ENCODE measurements at places on chromosomes 11 and 22. TPM values are rescaled to one million over a fixed set of nuclear protein-coding genes. Genes with fewer than 3 reads are reported as not detected.

MISFA gene
- polyA plus RNA-seq: 0.60 TPM

- no peak for DNase-seq
- H3K27me3 ChIP-seq: no peaks in the 10 kb centered on the region
- H3K4me1 ChIP-seq: no peaks in the 10 kb centered on the region
- H3K4me3 ChIP-seq: no peak overlapping the region
- peaks cover 29% of the 10 kb centered on the region for H3K36me3 ChIP-seq
- H3K27ac ChIP-seq: no peak overlapping the region
Observed at GRCh38 chr11:3359092-3359824, 19.7 kb downstream of the ZNF195 start.

KCNQ1OT1 gene
- 0.22 TPM for polyA plus RNA-seq

C11orf86 gene
- polyA plus RNA-seq: 801 TPM

- no peaks in the 10 kb centered on the region for H3K36me3 ChIP-seq
- peak overlapping the region; percentile 75 for H3K27ac ChIP-seq
- H3K4me3 ChIP-seq: peak overlapping the region; percentile 97
- H3K4me1 ChIP-seq: peaks cover 11% of the 10 kb centered on the region
- DNase-seq: peak; percentile 75
- H3K27me3 ChIP-seq: no peaks in the 10 kb centered on the region
Observed at GRCh38 chr11:64876835-64877341, 1.5 kb downstream of the EHD1 start.

DNA sequence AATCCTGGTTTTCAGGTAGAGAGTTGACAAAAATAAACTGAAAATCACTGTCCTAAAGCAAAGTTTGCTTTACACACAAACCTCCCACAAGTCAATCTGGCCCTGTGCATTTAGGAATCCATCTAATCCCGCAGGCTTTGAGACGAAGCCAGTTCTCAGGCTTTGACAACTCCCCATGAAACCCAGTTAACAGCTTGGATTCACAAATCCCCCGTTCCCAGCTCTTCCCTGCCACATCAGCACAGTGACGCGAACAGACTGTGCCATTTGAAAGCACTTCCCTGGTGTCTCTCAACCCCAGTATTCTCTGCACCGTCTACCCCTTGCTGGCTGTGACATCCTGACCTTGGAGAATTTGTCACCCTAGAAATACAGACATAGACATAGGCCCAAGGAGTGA is 117.8 kb downstream of the OPCML start:
- no peaks in the 10 kb centered on the region for H3K36me3 ChIP-seq
- H3K4me1 ChIP-seq: no peaks in the 10 kb centered on the region
- no peak overlapping the region for H3K4me3 ChIP-seq
- H3K27me3 ChIP-seq: no peaks in the 10 kb centered on the region
- no peak for DNase-seq
- no peak overlapping the region for H3K27ac ChIP-seq

MS4A4A gene
- polyA plus RNA-seq: 9.2 TPM

GGTLC3 gene
- 2.2 TPM for polyA plus RNA-seq

TIGD3 gene
- 2.5 TPM for polyA plus RNA-seq

MMP8 gene
- not detected for polyA plus RNA-seq

KCNJ1 gene
- not detected for polyA plus RNA-seq

OR6T1 gene
- polyA plus RNA-seq: not detected

GRCh38 chr11:8826901-8827560 is 84.0 kb upstream of the AKIP1 start:
- H3K27ac ChIP-seq: peak overlapping the region; percentile 71
- H3K4me1 ChIP-seq: no peaks in the 10 kb centered on the region
- no peaks in the 10 kb centered on the region for H3K27me3 ChIP-seq
- H3K36me3 ChIP-seq: peaks cover 11% of the 10 kb centered on the region

DNA sequence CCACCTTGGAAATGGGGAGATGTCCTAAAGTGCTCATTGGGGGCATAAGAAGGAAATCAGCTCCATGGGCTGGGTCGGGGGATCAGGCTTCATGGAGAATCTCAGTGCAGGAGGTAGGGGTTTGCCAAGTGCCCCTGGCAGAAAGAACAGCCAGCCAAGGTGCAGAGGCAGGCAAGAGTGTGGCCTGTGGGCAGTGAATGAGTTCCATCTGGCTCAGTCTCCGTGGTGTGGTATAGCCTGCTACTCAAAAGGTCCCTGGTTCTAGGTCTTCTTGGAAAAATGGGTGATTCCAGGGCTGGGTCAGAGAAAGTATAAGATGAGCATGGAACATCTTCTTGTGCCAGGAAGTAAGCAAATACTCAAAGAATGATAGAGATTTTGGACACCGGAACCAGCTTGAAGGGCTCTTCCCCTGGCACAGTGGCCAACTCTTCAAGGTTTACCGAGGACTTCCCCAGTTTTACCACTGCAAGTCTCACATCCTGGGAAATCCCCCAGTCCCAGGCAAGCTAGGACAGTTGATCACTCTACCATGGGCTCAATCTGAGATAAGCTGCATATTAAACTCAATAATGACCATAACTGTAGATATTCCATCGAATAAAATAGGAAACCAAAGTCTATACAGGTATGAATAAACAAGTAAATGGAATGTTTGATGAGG is 10.6 kb upstream of the ARAP1 start:
- H3K4me1 ChIP-seq: no peaks in the 10 kb centered on the region
- H3K27me3 ChIP-seq: no peaks in the 10 kb centered on the region
- no peak overlapping the region for H3K4me3 ChIP-seq
- H3K36me3 ChIP-seq: peaks cover 82% of the 10 kb centered on the region
- no peak overlapping the region for H3K27ac ChIP-seq

PRG2 gene
- not detected for polyA plus RNA-seq

- no peak overlapping the region for H3K27ac ChIP-seq
- no peak for DNase-seq
- peaks cover 48% of the 10 kb centered on the region for H3K4me1 ChIP-seq
- no peaks in the 10 kb centered on the region for H3K36me3 ChIP-seq
Observed at GRCh38 chr11:69300120-69301060, 6.4 kb downstream of the MYEOV start.

All from small intestine (tissue), 16 donors.